ENCODE measurements at places on chromosomes 4 and X.

- DNase-seq = no peak
Measured at GRCh38 chrX:45711231-45711630, 510.6 kb upstream of the DIPK2B start.

- DNase-seq = no peak
Measured at GRCh38 chr4:98283219-98284189, 22.3 kb downstream of the RAP1GDS1 start.

GRCh38 chr4:3864742-3865721 lies 98.8 kb downstream of the ADRA2C start:
- no peak for DNase-seq

- DNase-seq = no peak
Measured at GRCh38 chr4:168643111-168643795, 146.4 kb downstream of the PALLD start.

- DNase-seq = no peak
Measured at GRCh38 chr4:48725414-48725813, 54.7 kb downstream of the FRYL start.

GRCh38 chr4:54843946-54844345 lies 186.2 kb downstream of the KIT start:
- no peak for DNase-seq

DNA sequence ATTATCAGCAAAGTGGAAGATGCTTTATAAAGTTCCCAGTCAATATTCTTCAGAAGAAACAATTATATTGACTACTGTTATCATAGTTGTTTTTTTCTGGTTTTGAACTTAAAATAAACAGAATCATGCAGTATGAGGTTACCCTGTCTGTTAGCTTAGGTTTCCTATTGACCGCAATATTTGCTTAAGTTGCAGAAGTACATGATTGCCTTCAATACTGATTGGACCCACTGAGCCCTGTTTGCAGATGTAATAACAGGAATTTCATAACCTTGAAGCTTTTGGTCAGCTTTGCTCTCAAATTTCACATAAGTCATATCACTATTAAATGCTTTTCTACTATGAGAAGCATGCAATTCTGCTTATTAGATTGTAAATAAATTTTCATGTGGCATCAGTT lies 229.1 kb upstream of the FSTL5 start:
- DNase-seq = no peak

GRCh38 chr4:139297001-139297410 lies 4.3 kb upstream of the NAA15 start:
- DNase-seq = no peak

All from stimulated activated CD8-positive, alpha-beta memory T cell treated with anti-CD3 and anti-CD28 coated beads, Interleukin-2, amount 100 ng/mL, for 1 hour (primary cell).